Aorta (tissue), 5 donors: ENCODE measurements at places on chromosomes 5 and 9. TPM values are rescaled to one million over a fixed set of nuclear protein-coding genes. Genes with fewer than 3 reads are reported as not detected.

The DOCK8 gene
- 42.8 TPM for total RNA-seq

The CER1 gene
- total RNA-seq: not detected

The TOR1B gene
- total RNA-seq: 20.4 TPM

The PDZD2 gene
- 18.0 TPM for total RNA-seq

The UHRF2 gene
- total RNA-seq: 60.3 TPM

The GMCL2 gene
- not detected for total RNA-seq

The LCP2 gene
- total RNA-seq: 58.8 TPM

The CA9 gene
- total RNA-seq: 8.8 TPM

The ST8SIA4 gene
- 15.6 TPM for total RNA-seq

The AMBP gene
- total RNA-seq: not detected

The ECSCR gene
- 33.2 TPM for total RNA-seq

The GNA14 gene
- 13.6 TPM for total RNA-seq

The UAP1L1 gene
- total RNA-seq: 20.6 TPM

The FGF18 gene
- 2.9 TPM for total RNA-seq

The SGCD gene
- total RNA-seq: 129 TPM

The ANKRD18A gene
- 0.06 TPM for total RNA-seq

The SPAAR gene
- 4.5 TPM for total RNA-seq

The PCDHA6 gene
- total RNA-seq: 0.45 TPM

The KIF24 gene
- total RNA-seq: 0.32 TPM

The QRFP gene
- not detected for total RNA-seq

The HRCT1 gene
- 23.1 TPM for total RNA-seq

The MUSK gene
- 1.6 TPM for total RNA-seq

The RAB3C gene
- total RNA-seq: 21.7 TPM
